Activated T-cell treated with anti-CD3 and anti-CD28 coated beads for 48 hours (primary cell): ENCODE measurements at places on chromosomes 11 and 22.

- no peak for DNase-seq
These were observed 177.4 kb downstream of the SBF2 start for GRCh38 chr11:10116588-10116987.

- no peak for DNase-seq
These were observed 69.7 kb upstream of the GRK3 start for GRCh38 chr22:25494774-25495173.

DNA sequence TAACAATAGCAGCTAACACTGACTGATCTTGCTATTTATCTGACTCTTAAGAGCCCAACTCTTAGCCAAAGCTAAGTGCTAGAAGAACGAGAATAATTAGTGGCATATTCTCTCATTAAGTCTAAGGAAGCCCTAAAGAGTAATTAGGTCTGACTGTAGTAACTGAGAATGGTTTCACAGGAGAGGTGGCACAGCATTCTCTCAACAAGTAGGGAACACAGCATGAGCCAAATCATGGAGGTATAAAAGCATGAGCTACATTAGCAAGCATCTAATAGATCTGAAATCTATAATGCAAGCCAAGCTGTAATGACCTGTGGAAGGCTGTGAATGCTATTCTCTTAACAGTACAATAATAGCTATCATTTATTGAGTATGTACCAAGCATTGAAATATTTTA, 230.6 kb downstream of the TTC28 start:
- DNase-seq: no peak

DNA sequence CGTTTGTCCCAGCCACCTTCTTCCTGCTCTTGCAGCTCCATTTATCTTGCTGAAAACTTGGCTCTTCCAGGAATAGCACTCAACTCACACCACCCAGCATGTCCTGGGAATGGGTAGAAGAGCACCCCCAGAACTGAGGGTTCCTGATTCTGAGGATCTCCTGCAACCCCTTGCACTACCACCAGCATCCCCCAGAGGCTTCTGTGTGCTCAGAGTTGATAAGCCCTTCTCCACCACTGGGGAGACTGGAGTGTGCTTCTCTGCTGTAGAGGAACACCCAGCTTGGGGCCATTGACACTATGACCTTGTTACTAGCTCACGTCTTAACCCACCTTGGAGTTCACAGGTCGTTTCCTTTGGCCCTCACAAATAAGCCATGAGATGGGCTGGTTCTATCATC, 121.0 kb downstream of the GRIK4 start:
- no peak for DNase-seq

DNA sequence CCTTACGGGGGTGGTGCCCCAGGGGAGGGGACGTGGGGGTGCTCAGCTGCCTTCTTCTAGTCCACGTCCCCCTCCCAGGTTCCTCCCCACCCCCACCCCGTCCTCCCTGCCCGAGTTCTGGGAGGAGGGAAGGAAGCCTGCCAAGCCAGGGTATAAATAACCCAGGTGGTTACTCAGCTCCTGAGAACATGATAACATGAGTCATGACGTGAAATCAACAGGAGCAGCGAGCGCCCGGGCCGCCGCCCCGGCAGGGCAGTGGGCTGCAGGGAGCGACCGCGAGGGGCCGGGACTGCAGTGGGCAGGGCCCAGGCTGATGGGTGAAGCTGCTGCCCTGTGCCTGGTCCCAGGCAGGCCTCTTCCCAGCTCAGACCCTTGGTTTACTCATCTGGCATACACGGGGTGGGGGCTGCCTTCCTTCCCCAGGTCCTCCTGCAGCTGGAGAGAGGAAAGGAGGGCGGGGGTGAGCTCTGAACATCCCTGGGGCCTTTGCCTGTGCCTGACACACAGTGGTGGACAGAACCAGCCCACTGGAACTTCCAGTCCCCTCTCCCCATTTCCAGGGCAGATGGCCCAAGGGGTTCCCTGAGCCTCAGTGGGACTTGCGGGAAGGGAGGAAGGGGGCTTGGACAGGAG, 8.8 kb upstream of the PDGFB start:
- no peak for DNase-seq

DNA sequence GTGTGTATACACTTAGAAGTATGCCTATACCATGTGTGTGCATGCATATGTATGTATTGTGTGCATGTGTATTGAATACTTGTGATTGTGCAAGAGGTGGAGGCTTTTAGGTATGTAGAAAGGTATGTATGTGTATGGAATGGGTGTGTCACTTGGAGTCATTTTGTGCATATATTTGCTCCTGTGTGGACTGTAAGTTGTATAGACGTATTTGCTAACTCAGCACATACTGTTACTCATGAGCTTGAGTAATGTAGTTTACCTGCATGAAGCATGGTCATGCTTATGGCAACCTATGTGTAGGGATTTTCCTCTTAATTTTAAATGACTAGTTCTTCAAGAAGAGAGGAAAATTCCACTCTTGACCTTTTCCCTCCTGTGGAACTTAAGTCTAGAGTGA, 507.6 kb upstream of the LARGE1 start:
- DNase-seq: no peak

GRCh38 chr22:20783844-20784723, 10.2 kb downstream of the SERPIND1 start:
- DNase-seq: peak; percentile 26

GRCh38 chr11:120792306-120792705, 231.6 kb upstream of the TBCEL start:
- DNase-seq: no peak

DNA sequence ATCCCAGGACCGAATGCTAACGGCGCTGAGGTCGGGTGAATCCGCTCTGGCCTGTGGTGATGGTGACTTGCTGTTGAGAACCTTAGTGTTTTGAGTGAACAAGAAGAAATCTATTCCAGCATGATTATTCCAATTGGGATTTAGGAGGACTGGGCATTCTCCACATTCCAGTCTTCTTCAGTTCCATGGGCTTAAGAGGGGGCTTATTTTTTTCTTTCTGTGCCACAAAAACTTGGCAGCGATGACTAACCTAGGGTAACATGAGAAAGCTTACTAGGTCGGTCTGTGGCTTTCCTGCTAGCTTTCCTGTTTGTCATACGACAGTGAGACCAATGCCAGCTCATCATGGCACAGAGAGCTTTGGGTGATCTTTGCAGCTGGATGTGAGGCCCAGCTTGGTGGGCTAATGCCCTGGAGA, 62.9 kb upstream of the ATXN10 start:
- DNase-seq: no peak

- DNase-seq: no peak
These were observed 31.5 kb downstream of the NRXN2 start for GRCh38 chr11:64691543-64691942.

GRCh38 chr11:116458546-116458945, 314.2 kb downstream of the BUD13 start:
- no peak for DNase-seq

- DNase-seq: no peak
These were observed 52.5 kb upstream of the TTC12 start for GRCh38 chr11:113261709-113262475.

DNA sequence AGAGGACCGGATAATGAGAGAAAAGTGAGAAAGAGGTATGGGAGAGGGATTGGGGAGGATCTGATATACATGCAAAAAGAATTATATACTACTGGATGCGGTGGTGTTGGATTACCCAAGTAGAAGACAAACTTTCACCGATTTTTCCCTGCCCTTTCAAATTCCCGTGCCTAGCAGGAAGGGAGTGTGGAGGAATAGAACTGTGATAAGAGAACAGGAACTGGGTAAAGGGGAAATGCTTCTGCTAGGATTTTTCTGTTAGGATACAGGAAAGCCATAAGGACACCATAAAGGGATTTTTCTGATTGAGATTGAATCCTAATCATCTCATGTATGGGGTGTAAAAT, 480 bp upstream of the MTMR2 start:
- no peak for DNase-seq

GRCh38 chr11:67251841-67252240, 14.4 kb upstream of the GRK2 start:
- DNase-seq: no peak

GRCh38 chr22:50303848-50304527, 3.5 kb downstream of the PLXNB2 start:
- DNase-seq: no peak

DNA sequence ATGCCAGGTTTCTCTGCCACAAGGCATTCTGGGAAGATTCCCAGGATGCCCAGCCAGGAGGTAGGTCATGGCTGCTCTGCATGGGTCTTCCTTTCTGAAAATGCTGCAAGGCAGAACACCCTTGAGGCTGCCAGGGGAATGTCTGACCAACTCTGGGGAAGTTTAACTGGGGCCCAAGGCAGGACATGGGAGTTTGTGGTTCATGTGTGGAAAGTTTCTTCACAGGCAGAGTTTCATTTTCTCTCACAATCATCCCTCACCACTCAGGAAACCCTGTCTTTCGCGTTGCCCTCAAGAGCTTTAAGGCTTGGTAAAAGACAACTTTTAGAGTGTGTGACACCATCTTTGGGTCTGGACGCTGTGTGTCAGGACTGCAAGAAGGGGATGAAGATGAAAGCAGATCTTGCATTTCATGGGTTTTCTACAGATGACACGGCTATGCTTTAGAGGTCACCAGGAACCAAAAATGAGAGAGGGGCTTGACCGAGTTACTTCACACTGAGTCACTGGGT, 133.5 kb downstream of the CD44 start:
- DNase-seq: peak; percentile 34

- no peak for DNase-seq
These were observed 78.2 kb downstream of the YAP1 start for GRCh38 chr11:102188488-102188887.

GRCh38 chr11:44127130-44127529, 31.7 kb downstream of the EXT2 start:
- no peak for DNase-seq

DNA sequence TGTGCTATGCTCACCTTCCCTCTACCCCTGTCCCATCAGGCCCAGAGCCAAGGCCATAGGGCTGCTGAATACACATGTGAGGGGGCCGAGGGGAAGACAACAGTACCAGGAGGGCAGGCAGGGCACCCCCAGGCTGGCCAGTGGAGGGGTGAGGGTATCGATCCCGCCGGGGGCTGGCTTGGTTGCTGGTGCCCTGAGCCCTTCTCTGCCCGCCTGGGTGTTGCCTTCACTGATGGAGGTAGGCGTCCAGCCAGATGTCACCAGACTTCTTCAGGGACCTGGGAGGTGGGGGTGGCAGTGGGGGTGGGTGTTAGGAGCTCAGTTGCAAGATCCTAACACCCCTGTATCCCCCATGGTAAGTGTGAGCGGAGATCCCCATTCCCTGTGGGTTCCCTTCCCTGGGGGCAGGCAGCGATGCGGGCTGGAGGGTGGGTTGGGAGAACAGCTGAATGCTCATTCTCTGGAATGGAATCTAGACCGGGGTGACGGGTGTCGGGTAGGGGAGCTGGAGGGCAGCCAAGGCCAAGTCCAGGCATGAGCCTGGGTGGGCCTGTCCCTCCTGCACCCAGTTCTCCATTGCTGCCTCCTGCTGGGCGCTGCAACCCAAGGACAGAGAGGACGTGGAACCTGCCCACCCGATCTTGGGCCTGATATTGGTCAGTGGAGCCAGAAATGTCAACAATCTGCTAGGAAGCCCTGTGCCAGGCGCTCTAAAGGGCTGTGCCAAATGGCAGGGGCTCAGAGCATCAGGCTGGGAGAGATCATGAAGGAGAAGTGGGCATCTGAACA, 17.6 kb downstream of the FADS3 start:
- no peak for DNase-seq

GRCh38 chr11:121422675-121423074, 29.4 kb upstream of the SORL1 start:
- DNase-seq: no peak

DNA sequence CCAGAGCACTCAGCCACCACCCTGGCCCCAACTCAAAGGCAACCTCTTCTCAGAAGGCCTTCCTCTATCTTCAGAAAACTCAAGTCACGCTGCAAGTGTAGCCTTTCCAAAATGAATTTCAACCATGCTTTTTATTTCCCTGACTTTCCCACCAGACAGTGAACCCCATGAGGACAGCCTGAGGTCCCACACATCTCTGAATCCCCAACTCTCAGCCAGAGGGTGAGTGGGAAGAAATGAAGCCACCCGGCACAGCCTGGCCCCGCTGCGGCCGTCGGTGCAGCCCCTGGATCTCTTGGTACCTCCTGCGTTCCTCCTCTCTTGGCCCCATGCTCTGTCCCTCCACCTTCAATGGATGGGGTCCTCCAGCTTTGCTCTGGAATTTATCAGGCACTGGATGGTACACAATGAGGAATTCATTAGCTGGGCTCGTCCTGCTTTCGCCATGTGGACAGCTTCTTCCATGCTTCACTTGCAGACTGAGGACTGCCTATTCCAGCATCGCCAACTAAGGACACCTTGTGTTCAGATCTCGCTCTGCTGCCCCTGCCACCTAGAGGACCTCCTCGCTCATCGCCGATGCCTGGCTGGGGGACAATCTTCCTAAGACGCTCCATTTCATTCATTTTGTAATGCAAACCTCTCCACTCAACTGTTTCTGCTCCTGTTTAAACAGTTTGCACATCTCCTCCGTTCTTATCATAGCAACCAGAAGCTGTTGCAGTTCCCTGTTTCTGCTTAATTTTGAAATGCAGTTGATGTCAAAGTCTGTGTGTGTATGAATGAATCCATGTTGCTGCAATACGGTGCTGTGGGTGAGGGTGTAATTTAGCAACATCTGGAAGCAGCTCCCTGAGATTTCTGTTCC, 672.1 kb downstream of the TBC1D22A start:
- no peak for DNase-seq

DNA sequence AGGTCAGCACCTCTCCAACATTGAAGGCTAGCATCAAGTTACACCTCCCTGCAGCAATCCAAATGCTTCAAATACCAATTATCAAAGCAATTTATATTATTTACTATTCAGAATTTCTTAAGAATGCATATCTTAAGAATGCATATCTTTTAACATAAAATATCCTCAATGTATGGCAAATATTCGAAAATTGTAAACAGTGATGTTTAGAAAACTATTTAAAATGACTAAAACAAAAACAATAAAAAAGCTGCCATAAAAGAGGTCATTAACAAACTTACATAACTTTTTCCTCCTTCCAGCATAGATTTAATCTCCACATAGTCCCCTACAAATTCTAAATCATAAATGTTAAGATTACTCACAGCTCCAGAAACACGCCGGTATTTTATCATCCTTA, 85.1 kb upstream of the SOX6 start:
- DNase-seq: no peak

GRCh38 chr11:35185696-35186095, 46.7 kb downstream of the CD44 start:
- no peak for DNase-seq

DNA sequence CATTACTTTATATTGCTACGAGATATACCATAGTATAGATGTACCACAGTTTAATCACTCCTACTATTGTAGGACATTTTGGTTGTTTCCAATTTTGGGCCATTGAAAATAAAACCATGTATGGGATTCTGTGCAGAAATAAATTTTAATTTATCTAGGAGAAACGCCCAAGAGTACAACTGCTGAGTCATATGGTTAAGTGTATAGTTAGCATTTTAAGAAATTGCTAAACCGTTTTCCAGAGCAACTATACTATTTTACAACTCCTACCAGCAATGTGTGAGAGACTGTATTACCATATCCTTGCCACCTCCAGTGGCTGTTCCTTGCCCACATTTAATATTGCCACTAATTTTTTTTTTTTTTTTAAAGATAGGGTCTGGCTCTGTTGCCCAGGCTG, 163.1 kb downstream of the SBF2 start:
- no peak for DNase-seq

GRCh38 chr11:2482204-2482603, 37.4 kb downstream of the KCNQ1 start:
- DNase-seq: no peak
